ENCODE measurements at places on chromosomes 5 and 9.

- DNase-seq = no peak
Measured at GRCh38 chr5:87307796-87308423, 40.2 kb downstream of the RASA1 start.

DNA sequence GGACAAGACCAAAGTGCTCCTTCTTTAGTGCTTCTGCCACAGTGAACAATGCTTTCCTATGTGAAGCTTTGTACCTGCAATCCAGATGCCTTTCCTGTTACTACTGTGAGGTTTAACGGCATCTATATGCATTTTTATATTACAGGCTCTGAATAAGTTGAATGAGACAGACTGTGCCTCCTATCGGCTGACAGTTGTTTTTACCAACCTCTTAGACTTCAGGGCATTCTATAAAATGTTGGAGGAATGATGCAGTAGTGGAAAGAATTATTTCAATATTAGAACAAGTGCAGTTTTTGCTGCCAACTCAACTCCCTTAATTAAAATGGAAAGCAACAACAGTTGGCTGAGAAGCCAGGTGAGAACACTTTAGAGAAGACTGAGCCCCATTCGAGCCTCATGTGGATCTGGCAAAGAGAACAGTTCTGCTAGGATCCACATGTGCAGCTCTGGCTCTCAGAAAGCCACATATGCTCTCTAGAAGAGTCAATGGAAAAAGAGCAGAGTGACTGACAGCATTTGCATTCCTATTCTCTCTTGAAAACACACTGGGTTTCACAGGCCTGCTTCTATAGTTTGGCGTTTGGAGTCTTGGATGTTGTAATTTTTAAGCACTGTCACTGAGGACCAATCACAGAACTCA, 147.5 kb downstream of the LURAP1L start:
- DNase-seq = no peak

DNA sequence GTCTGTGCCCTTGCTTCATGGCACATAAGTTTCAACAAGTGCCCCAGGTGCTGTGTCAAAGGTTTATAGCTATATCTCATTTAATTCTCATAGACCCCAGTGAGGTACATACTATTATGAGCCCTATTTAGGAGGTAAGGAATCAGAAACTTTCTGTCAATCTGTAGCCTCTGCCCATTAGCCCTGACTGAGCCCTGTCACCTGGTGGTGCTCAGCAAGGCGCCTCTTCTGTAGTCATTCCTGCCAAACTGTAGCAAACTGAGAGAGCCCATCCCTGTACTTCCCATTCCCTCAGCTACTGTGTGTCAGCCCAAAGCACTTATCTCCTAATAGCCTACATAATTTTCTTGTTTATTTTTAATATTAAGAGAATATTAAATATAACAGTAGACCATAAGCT, 46.5 kb upstream of the FOXI1 start:
- no peak for DNase-seq

DNA sequence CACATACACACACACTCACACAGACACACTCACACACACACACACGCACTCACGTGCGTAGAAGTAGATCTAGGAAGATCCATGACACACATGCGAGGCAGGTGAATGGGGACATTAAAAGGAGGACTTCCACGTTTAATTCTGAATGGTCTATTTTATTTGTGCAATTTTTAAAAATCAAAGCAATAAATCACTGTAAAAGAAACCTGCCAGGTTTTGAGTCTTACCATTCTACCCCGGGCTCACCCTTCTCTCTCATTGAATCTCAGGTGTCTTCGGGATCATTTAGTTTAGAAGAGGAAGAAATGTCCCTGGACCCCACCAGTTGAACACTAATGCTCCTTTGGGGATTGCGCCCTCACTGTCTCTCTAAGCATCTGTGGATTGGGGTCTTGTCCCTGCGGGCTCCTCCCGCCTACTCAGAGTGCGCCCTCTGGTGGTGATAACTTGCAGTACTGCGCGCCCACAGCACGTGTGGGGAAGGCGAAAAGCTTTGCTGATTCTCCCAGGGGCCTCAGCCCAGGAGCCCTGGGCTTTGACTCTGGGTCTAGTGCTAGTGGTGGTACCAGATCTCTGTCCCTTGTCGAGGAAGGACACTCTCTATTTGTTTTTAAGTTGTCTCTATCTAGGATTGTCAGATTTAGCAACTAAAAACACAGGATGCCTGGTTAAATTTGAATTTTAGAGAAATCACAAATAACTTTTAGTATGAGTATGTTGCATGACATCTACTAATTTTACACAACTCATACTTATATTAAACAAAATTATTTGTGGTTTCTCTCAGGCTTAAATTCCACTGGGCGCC, 34.8 kb downstream of the BOD1 start:
- peak; percentile 1 for DNase-seq

- no peak for DNase-seq
Measured at GRCh38 chr5:88490874-88491273, 222.2 kb upstream of the TMEM161B start.

- no peak for DNase-seq
Measured at GRCh38 chr5:115374057-115374775, 77.8 kb upstream of the CCDC112 start.

- no peak for DNase-seq
Measured at GRCh38 chr5:150158170-150158949, 2.7 kb upstream of the PDGFRB start.

DNA sequence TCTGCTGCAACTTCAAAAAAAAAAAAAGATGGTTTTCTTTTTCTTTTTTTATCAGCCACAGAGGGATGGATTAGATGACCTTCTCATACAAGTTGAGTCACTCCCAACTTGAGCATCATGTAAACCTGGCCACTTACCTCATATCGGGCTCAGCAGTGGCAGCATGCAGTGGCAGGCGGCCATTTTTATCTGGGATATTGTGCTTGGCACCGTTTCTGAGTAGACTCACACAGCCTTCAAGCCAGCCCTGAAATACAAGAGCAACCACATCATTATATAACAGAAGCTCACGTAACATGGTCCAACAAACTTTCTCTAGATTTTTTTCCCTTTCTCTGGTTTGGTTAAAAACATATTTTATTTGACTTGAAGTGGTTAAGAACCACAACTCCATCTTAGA, 62.6 kb downstream of the ANKRD55 start:
- DNase-seq = no peak

- no peak for DNase-seq
Measured at GRCh38 chr9:69097064-69097463, 61.5 kb downstream of the FXN start.

- DNase-seq = peak; percentile 76
Measured at GRCh38 chr5:132464156-132464939, 26.2 kb downstream of the IRF1 start.

GRCh38 chr9:21559402-21560280, 77.5 kb upstream of the IFNE start:
- DNase-seq = no peak

DNA sequence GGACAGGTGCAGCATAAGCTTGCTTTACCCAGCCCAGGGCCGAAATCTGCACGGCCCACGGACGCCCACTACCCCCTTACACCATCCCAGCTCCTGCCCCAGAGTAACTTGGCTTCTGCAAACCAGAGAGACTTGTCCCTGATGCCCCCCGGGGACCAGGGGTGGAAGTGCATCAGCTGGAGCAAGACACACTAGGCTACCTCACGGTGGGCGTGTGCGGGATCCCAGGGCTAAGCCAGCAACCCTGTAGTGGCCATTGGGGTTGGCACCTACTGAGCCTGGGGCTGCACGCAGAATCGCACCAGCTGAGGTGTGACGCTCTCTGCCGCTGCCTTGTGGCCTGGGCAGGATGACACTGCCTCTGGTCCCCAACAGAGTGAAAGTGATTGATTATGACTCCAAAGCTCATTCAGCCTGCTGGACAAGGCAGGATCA, 6.1 kb upstream of the ZNF79 start:
- peak; percentile 20 for DNase-seq

DNA sequence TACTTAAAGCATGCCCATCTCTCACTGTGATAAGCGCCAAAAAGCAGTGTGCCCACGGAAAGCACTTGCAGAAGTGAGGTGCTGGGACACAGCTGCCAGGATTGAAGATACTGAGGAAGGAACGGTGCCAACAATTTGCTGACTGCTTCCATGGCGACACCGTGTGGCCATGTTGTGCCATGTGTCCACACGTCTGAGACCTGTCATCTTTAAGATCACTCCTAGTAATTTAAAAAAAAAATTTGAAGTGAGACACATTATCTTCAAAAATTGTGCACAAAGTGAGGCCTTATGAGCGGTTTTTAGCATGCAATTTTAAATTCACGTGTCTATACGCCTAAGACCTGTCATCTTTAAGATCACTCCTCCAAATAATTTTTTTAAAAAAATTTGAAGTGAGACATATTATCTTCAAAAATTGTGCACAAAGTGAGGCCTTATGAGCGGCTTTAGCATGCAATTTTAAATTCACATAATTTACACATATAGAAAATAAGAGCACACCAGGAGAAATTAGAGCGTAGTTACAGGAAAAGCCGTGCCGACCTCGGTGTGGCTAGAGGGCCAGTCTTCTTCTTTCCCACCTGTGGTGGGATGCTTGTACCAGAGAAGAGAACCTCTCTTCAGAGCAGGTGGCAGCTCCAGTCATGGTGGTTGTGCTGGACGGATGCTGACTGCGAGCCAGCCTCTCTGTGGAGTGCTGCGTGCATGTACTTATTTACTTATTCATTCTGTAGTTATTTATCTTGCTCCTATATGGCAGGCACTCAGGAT, 21.4 kb upstream of the FLT4 start:
- peak; percentile 30 for DNase-seq

DNA sequence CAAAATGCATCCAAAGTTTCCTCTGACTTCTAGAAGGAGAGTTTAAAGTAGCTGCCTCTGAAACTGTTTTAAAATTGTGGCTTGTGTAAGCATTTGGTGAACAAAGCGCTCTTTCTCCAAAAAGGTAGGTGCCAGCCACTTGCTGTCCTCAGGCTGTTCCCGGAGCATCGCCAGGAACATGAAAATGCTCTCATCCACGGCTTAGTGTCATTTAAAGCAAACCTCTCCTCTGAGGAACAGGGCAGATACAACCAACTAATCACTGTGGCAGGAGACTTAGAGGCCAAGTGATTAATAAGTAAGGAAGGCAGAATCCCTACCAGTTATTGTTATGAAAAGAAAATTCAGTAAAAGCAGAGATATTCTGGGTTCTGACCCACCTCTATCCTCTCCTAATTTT, 165.6 kb downstream of the DCP2 start:
- DNase-seq = no peak

DNA sequence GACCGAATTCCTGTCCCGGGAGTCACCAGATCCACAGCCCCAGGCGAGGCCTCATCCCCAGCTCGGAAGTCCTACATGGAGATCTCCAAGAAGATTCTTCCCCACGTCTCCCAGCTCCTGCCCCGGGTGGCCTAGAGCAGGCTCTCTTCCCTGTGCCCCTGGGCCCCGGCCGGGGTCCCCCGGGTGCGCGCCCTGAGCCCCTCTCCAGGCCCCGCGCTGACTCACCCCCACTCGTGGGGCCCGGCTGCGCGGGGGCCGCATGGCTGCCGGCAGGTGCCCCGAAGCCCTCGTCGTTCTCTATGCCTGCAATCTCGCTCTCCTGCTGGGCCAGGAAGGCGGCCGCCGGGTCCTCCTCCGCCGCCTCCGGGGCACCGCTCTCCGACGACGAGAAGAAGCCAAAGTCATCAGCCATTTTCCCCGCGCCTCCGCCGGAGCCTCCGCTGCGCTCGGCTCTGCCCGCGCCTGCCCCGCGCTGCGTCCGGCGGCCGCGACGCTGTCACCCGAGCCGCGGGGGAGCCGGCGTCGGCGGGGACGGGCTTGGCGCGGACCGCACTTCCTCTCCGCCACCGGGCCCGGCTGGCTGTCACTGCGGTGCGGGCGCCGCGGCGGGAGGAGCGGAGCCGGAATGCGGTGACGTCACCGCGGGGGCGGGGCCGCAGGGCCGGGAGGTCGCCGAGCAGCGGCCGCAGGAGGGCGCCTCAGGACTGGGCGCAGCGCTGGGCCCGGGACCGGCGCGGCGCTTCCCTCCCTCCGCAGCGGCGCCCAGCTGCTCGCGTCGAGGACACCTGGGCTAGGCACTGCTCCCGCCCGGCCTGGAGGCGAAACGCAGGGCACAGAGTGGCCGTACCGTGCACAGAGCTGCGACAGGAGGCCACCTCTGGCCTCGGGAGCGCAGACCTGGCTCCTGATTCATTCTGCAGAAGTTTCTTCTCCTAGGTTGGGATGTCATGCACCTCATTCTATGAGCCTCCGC, at the start of gene CLTB:
Gene CLTB, minus strand, starts transcription at position 588 of the 973 bp plus-strand sequence. Its CDS starts 176 bp downstream, at position 412.
- peak; percentile 56 for DNase-seq

GRCh38 chr5:118794281-118794680, 194.1 kb downstream of the DTWD2 start:
- DNase-seq = no peak

GRCh38 chr9:104776797-104777196, 12.9 kb downstream of the NIPSNAP3B start:
- DNase-seq = no peak

GRCh38 chr5:66958980-66959641, 237.5 kb downstream of the CD180 start:
- DNase-seq = no peak

DNA sequence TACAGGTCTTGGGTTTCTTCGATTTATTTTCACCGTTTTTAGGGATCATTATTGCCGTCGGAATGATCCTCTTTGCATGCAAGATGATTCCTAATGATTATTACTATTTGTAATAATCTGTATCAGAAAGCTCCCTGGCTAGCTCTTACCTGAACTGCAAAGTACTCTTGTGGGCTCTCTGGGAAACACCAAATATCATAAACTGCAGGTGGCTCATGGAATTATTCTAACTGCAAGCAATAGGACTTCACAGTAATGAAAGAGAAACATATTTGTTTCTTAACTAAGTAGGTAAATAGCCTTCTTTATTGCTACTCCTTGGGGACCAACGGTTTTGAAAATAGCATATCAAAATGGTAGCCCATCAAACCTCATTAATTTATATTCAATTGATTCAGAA, 219.4 kb downstream of the NFIB start:
- no peak for DNase-seq
